ENCODE measurements at places on chromosomes 13 and 19.

- DNase-seq: no peak
Observed at GRCh38 chr19:17457616-17458015, 3.1 kb downstream of the NXNL1 start.

- no peak for DNase-seq
Observed at GRCh38 chr13:19023115-19023514, 158.5 kb downstream of the TUBA3C start.

GRCh38 chr19:38513762-38514167 lies 80.3 kb downstream of the RYR1 start:
- DNase-seq: no peak

DNA sequence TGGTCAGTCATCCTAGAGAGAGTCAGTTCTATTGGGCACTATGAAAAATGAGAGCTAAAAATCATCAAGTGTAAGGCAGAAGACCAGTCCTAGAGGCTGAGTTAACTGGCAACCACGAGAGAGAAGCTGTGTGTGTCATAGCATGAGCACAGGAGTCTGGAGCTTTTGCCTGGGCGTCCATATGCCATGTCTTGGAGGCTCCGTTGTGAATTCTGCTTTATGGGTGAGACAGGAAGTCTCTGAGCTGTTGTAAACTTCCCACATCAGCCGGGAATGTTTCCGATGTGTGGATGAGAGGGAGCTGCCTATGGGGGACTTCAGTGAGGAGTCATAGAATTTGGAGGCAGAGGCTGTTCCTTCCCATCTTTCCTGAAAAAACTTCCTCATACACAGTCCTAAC lies 120.0 kb downstream of the ITGBL1 start:
- no peak for DNase-seq

DNA sequence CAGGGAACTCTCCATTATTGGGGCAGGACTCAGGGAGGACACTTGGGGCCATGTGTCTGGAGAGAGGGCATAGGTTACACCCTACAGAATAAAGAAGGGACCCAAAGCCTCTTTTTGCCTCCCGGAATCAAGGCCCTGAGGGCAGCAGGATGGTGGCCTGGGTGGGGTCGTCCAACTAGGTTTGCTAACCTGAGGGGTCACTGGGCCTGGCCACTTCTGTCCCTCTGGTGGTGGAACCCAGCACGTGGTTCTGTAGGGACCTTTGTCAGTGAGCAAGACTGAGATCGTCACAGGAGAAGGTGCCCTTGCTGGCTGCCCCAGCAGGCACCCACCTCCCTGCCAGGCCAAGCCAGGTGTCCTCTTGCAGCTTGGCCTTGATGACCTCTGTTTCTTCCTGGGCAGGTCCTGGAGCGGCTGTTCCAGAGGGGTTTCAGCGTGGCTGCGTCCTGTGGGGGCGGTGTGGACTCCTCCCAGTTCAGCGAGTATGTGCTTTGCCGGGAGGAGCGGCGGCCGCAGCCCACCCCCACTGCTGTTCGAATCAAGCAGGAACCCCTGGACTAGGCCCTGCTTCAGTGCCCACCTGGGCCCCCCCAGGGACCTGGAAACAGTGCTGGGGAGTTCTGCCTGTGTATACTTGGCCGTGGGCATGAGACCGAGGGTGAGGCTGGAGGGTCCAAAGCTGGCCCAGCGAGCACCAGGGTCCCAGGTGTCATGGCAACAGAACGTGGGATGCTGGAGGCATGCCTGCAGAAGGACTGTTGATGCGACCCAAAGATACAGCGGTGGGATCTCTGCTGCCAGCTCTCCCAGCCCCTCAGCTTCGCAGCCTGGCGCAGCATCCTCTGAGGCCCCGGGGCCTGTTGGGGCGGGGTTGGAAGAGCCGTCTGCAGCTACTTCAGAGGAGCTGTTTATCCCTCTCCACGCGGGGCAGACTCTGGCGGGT lies 16.0 kb downstream of the KCTD15 start:
- DNase-seq: no peak

DNA sequence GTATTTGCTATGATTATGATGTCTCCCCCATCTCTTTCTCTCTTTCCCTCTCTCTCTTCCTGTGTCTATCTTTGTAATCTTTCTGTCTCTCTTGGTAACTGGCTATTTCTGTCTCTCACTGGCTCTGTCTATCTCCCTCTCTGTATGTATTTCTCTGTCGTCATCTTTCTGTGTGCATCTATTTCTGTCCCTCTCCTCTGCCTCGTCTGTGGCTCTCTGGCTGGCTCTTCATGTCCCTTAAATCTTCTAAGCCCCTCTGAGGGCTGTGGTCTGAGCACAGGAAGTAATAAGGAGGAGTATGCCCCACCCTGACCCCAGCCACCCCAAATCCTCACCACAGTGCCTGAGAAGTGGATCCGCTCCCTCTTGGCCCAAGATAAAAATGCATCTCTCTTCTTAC lies 104.4 kb downstream of the DNAJC15 start:
- DNase-seq: no peak

- peak; percentile 30 for DNase-seq
Observed at GRCh38 chr13:38348861-38349389, 726 bp upstream of the UFM1 start.

GRCh38 chr19:55041627-55042343 lies 3.7 kb upstream of the GP6 start:
- DNase-seq: no peak

DNA sequence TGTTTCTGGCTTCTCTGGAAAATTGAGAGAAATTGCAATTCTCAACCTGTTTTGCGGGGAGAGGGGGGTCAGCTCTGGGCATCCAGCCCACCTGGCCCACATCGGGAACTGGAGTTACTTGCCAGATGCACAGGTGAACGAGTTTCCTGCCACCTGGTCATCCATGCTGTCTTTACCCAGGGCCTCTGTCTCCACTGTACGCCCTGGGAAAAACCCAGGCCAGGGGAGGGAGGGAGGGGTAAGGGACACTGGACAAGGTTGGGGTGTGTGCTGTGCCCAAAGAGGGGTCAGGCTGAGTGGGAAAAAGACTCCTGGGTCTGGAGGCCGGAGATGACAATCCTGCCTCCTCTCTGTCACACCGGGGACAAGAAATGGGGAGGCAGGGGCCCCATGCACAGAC lies 307.6 kb downstream of the ZNF536 start:
- DNase-seq: no peak

DNA sequence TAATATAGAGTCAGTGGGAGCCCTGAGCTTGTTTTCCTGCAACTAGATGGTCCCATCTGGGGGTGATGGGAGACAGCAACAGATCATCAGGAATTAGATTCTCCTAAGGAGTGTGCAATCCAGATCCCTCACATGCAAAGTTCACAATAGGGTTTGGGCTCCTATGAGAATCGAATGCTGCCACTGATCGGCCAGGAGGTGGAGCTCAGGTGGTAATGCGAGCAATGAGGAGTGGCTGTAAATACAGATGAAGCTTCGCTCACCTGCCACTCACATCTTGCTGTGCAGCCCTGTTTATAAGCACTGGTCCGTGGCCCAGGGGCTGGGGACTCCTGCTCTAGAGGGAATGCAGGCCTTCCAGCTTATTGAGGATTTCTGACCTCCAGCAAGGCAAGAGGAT lies 5.7 kb downstream of the ZNF558 start:
- DNase-seq: peak; percentile 41

GRCh38 chr19:13557756-13558398 lies 51.6 kb upstream of the CACNA1A start:
- DNase-seq: peak; percentile 44

DNA sequence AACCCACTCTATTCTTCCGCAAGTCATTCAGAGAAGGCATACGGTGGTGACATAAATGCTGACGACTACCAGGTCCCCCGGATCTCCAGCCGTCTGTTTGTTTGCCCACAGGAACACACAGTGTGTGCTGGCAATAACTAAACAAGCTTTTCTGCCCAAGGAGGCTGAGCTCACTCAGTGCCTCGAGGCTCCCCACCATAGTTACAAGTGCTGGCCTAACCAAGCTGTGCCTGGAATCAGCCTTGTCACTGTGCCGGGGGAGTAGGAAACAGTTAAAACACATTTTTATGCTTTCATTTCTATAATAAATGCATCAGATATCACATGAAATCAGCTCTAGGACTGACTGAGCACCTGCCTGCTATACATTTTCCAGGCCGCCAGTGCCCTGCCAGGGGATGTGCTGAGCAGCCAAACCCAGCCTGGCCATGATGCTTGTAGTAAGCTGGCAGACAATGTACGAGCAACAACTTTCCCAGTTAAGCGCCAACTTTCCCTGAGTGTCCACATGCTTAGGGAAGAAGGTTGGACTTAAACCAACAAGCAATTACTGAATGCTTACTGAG lies 28.1 kb downstream of the BRD4 start:
- peak; percentile 73 for DNase-seq

Measured in PC-3 (cell line).